ENCODE measurements at places on chromosomes 16 and 17.

DNA sequence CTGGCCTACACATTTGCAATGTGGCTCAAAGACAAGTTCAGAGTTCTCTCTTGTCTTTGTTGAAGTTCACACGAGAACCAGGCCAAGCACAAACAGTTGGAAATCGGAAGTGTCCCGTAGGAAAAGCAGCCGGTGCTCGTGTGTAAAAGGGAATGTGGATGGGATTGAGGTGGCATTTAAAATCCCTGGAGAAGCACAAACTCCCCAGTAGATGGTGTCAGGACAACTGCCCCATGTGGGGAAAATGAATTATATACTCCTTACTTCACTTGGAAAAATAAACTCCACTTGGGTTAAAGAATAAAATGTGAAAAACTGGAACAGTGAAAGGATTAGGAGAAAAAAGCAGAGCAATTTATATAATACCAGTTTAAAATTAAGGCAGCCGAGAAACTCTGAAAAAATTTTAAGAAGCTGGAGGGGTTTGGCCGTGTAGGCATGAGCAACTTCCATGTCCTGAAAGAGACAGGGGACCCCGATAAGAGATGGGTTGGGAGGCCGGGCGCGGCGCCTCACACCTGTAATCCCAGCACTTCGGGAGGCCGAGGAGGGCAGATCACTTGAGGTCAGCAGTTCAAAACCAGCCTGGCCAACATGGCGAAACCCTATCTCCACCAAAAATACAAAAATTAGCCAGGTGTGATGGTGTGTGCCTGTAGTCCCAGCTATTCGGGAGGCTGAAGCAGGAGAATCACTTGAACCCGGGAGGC is 28.1 kb downstream of the CBFA2T3 start:
- H3K27ac ChIP-seq = no peak overlapping the region
- H3K4me1 ChIP-seq = peaks cover 2% of the 10 kb centered on the region
- DNase-seq = no peak
- H3K36me3 ChIP-seq = peaks cover 7% of the 10 kb centered on the region
- no peaks in the 10 kb centered on the region for H3K27me3 ChIP-seq

GRCh38 chr16:57409870-57410587 is 5.5 kb downstream of the CCL17 start:
- H3K27ac ChIP-seq = no peak overlapping the region
- H3K27me3 ChIP-seq = no peaks in the 10 kb centered on the region
- peaks cover 25% of the 10 kb centered on the region for H3K4me1 ChIP-seq
- no peaks in the 10 kb centered on the region for H3K36me3 ChIP-seq

- no peak for DNase-seq
- H3K27me3 ChIP-seq = no peaks in the 10 kb centered on the region
- no peak overlapping the region for H3K4me3 ChIP-seq
Observed at GRCh38 chr17:28715217-28715616, 2.5 kb downstream of the RAB34 start.

GRCh38 chr16:24544640-24545039 is 5.3 kb downstream of the RBBP6 start:
- no peaks in the 10 kb centered on the region for H3K27me3 ChIP-seq
- no peak overlapping the region for H3K4me3 ChIP-seq
- DNase-seq = no peak
- peaks cover 28% of the 10 kb centered on the region for H3K4me1 ChIP-seq
- H3K27ac ChIP-seq = no peak overlapping the region

DNA sequence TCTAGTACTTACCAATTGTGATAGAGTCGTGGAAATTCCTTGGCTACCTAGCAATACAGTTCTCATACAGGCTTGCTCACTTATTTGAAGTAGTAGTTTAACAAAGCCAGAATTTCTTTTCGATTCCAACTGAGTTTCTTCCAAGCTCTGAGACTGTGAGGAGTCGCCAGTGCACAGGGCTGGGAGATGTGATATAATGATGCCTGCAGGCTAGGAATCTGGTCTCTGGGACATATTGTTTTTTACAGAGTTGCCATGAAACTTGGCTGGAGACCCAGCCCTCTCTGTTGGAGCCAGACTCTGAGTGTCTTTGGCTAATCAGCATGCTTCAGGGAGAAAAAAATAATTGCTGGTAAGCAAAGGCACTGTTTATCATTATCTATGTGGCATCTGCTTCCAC is 698.8 kb upstream of the GOT2 start:
- DNase-seq = no peak
- no peaks in the 10 kb centered on the region for H3K36me3 ChIP-seq
- H3K4me3 ChIP-seq = no peak overlapping the region
- H3K27me3 ChIP-seq = no peaks in the 10 kb centered on the region
- H3K4me1 ChIP-seq = no peaks in the 10 kb centered on the region

DNA sequence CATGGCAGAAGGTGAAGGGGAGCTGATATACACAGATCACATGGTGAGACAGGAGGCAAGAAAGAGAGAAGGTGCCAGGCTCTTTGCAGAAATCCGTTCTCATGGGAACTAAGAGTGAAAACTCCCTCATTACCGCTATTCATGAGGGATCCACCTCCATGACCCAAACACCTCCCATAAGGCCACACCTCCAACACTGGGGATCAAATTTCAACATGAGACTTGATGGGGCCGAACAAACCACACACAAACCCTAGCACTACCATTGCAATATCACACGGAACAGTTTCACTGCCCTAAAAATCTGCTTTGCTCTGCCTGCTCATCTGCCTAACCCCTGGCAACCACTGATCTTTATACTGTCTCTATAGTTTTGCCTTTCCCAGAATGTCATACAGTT is 34.8 kb downstream of the C17orf67 start:
- H3K4me3 ChIP-seq = no peak overlapping the region
- H3K27ac ChIP-seq = no peak overlapping the region
- H3K27me3 ChIP-seq = no peaks in the 10 kb centered on the region
- peaks cover 6% of the 10 kb centered on the region for H3K4me1 ChIP-seq
- DNase-seq = no peak

GRCh38 chr17:56322991-56323390 is 169.7 kb downstream of the ANKFN1 start:
- no peak for DNase-seq
- no peaks in the 10 kb centered on the region for H3K4me1 ChIP-seq
- H3K27ac ChIP-seq = no peak overlapping the region

GRCh38 chr17:76437467-76438402 is 15.2 kb downstream of the UBE2O start:
- no peak overlapping the region for H3K4me3 ChIP-seq
- H3K27ac ChIP-seq = no peak overlapping the region
- no peaks in the 10 kb centered on the region for H3K4me1 ChIP-seq

DNA sequence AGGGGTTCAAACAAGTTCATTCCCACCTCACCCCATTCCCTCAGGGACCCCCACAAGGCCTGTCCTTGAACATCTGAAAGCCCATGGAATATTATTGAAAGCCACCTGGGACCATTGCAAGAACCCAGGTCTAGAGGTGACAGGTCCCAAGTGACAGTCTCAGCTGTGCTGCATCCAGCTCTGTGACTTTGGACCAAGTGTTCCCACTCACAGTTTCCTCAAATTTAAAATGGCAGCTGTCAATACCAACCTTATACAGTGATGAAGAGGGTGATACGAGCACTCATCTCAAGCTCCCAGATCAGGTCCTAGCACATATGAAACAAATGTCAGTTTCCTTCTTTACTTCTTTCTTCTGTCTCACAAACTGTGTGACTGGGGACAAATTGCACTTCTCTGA is 9.1 kb downstream of the ERAL1 start:
- no peak overlapping the region for H3K27ac ChIP-seq
- H3K27me3 ChIP-seq = no peaks in the 10 kb centered on the region
- no peak for DNase-seq
- peaks cover 16% of the 10 kb centered on the region for H3K36me3 ChIP-seq
- peaks cover 9% of the 10 kb centered on the region for H3K4me1 ChIP-seq

GRCh38 chr17:70295731-70296130 is 126.4 kb downstream of the KCNJ2 start:
- peak overlapping the region; percentile 46 for H3K4me3 ChIP-seq
- no peaks in the 10 kb centered on the region for H3K36me3 ChIP-seq
- peak overlapping the region; percentile 25 for H3K27ac ChIP-seq

GRCh38 chr16:79276501-79276900 is 324.0 kb downstream of the MAF start:
- no peak overlapping the region for H3K4me3 ChIP-seq
- H3K4me1 ChIP-seq = no peaks in the 10 kb centered on the region
- DNase-seq = peak; percentile 54
- H3K27ac ChIP-seq = no peak overlapping the region
- H3K36me3 ChIP-seq = no peaks in the 10 kb centered on the region
- peaks cover 2% of the 10 kb centered on the region for H3K27me3 ChIP-seq

- H3K27me3 ChIP-seq = no peaks in the 10 kb centered on the region
- H3K27ac ChIP-seq = no peak overlapping the region
- H3K36me3 ChIP-seq = no peaks in the 10 kb centered on the region
- no peaks in the 10 kb centered on the region for H3K4me1 ChIP-seq
- no peak overlapping the region for H3K4me3 ChIP-seq
- no peak for DNase-seq
Observed at GRCh38 chr17:10754109-10754508, 24.3 kb upstream of the TMEM220 start.

DNA sequence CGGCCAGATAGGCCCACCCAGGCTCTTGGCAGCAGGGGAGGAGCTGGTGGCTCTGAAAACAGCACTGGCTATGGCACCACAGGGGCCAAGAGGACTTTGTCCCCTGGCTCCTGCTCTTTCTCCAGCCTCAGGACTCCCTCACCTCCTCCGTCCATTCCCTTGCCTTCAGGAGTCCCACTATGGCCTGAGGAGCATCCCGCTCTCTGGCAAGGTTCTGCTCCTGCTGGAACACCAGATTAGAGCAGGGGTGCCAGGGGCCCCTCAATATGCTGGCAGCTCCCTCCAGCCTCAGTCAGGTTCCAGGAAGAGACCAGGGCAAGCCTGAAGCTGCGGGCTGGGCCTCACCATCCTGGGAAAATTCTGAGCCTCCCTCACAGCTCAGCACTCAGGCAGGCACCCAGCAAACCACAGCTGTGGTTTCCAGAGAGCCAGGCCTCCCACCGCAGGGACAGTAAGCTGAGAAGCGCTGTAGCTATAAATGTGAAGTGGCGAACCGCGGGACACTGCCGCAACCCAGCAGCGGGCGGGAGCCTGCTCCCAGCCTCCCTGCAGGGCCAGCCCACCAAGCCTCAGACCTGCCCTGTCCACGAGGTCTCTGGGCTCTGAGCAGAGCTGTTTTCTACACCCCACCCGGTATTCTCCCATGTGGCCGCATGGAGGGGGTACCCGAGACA is 25.7 kb downstream of the C17orf100 start:
- no peak overlapping the region for H3K4me3 ChIP-seq
- H3K36me3 ChIP-seq = no peaks in the 10 kb centered on the region
- H3K27me3 ChIP-seq = peaks cover 34% of the 10 kb centered on the region
- H3K4me1 ChIP-seq = no peaks in the 10 kb centered on the region

GRCh38 chr17:69198238-69198637 is 30.4 kb downstream of the ABCA10 start:
- H3K27ac ChIP-seq = no peak overlapping the region
- no peak overlapping the region for H3K4me3 ChIP-seq
- H3K27me3 ChIP-seq = no peaks in the 10 kb centered on the region
- no peaks in the 10 kb centered on the region for H3K36me3 ChIP-seq
- H3K4me1 ChIP-seq = no peaks in the 10 kb centered on the region

DNA sequence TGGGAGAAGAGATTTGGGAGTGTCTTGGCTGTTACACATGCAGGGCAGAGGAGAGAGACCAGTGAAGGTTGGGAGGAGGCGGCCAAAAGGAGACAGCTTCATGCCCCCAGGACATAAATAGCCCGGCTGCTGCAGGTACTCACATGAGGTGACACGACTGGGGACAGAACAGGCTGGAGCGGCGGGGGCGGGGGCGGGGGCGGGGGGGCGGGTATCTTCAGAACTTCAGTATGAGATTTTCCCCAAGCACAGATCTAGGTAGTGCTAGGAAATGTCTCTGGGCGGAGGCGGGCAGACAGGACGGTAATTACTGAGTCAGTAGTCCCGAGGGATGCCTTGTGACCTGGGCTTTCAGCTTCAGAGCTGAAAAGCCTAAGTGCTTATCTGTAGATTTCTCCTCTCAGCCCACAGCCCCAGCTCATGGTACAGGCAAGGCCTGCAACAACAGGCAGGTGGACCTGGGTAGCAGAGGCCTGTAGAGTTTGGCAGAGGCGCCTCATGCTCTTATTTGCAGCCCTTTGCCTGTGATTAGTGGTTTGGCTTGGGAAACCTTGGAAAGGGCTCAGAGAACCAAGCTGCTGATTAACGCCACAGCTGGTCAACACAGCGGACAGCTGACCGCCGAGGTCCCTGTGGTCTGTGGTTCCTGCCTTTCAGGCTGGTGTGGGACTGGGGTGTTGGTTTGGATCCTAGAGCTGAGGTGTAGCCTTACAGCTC is 24.5 kb downstream of the UNK start:
- H3K27me3 ChIP-seq = no peaks in the 10 kb centered on the region
- H3K27ac ChIP-seq = no peak overlapping the region
- no peak overlapping the region for H3K4me3 ChIP-seq
- no peak for DNase-seq
- no peaks in the 10 kb centered on the region for H3K4me1 ChIP-seq

GRCh38 chr16:2090777-2091546 is 43.2 kb downstream of the TSC2 start:
- peaks cover 57% of the 10 kb centered on the region for H3K36me3 ChIP-seq
- H3K4me3 ChIP-seq = no peak overlapping the region
- H3K27ac ChIP-seq = no peak overlapping the region
- H3K27me3 ChIP-seq = no peaks in the 10 kb centered on the region
- H3K4me1 ChIP-seq = no peaks in the 10 kb centered on the region
- no peak for DNase-seq

GRCh38 chr17:81703747-81704654 is 834 bp downstream of the MRPL12 start:
- no peak overlapping the region for H3K27ac ChIP-seq
- peaks cover 32% of the 10 kb centered on the region for H3K4me1 ChIP-seq
- H3K4me3 ChIP-seq = peak overlapping the region; percentile 84
- peaks cover 53% of the 10 kb centered on the region for H3K36me3 ChIP-seq
- no peaks in the 10 kb centered on the region for H3K27me3 ChIP-seq
- no peak for DNase-seq

DNA sequence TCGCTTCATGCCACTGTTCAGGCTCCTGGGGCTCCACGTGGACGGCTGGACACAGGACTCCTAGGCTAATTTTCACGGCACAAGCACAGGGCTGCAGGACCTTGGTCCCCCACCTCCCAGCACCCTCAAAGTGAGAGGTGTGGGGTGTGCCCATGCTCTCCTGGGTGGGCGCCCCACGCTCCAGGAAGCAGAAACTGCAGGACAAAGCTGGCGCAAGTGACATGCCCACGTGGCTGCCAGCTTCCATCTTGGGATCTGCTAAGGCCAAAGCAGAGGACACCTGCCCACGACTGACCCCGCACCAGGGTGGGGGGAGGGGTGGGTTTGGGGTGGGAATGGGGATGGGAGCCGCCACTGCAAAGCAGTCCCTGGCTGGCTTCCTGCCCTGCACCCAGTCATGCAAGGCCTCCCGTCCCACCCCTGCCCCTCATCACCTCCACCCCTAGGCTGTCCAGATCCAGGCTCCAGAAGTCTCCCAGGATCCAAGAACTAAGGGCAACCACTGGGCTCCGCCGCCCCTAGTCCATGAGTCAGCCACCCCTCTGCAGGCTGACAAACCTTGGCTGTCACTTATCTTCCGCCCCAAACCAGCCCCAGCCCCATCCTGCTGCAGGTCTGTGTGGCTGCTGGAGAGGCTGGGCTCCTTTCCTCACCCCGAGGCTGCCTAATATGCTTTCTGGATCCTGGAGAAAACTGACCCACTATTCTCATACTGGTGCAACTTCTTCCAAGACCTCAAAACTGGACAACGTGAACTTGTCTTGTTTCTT is 11.1 kb downstream of the USP6 start:
- H3K27ac ChIP-seq = no peak overlapping the region
- peaks cover 20% of the 10 kb centered on the region for H3K27me3 ChIP-seq
- DNase-seq = no peak
- H3K4me1 ChIP-seq = peaks cover 4% of the 10 kb centered on the region
- H3K36me3 ChIP-seq = no peaks in the 10 kb centered on the region

- H3K36me3 ChIP-seq = no peaks in the 10 kb centered on the region
- no peaks in the 10 kb centered on the region for H3K4me1 ChIP-seq
- H3K27ac ChIP-seq = no peak overlapping the region
- no peaks in the 10 kb centered on the region for H3K27me3 ChIP-seq
- DNase-seq = no peak
Observed at GRCh38 chr17:11871773-11872172, 125.5 kb downstream of the ZNF18 start.
